ENCODE measurements at places on chromosomes 3 and 15. TPM values are rescaled to one million over a fixed set of nuclear protein-coding genes. Genes with fewer than 3 reads are reported as not detected.
A peak's percentile ranks its signal among the peaks of the same experiment; 100 is the strongest.

PROK2 gene
- total RNA-seq: not detected

FBXW12 gene
- total RNA-seq: not detected

CCDC32 gene
- total RNA-seq: 19.9 TPM

AGBL1 gene
- total RNA-seq: not detected

MIX23 gene
- 96.9 TPM for total RNA-seq

LINGO1 gene
- total RNA-seq: not detected

GOLGA6D gene
- not detected for total RNA-seq

RGMA gene
- total RNA-seq: 2.5 TPM

SENP2 gene
- total RNA-seq: 44.3 TPM

- no peak overlapping the region for H3K4me3 ChIP-seq
- DNase-seq: no peak
- no peak overlapping the region for H3K27ac ChIP-seq
- H3K27me3 ChIP-seq: no peaks in the 10 kb centered on the region
- H3K4me1 ChIP-seq: peaks cover 6% of the 10 kb centered on the region
These were observed 12.7 kb upstream of the TSPAN3 start for GRCh38 chr15:77083381-77084160.

DNA sequence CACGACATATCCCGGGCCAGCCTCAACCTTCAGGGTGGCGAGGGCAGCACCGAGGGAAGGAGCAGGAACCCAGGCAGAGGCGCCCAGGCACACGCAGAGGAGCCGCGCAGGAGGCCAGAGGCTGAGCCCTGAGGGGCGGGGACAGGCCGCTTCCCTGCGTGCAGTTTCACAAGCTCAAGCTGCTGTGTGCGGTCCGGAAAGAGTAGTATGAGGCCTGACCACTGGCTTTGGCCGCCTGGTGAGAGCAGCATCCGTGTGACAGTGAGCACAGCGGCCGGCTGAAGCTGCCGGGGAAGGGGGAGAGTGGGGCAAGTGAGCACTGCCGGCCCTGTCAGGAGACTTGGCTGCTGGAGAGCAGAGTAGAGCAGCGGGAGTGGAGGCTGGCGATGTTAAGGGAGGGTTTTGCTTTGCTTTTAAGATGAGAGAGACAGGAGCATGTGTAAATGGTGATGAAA is 8.7 kb downstream of the ZDHHC19 start:
- no peak overlapping the region for H3K27ac ChIP-seq
- no peak for DNase-seq
- H3K36me3 ChIP-seq: no peaks in the 10 kb centered on the region
- no peak overlapping the region for H3K4me3 ChIP-seq
- H3K4me1 ChIP-seq: no peaks in the 10 kb centered on the region

GRCh38 chr3:143121241-143122088 is 1.9 kb downstream of the CHST2 start:
- DNase-seq: peak; percentile 44
- no peak overlapping the region for H3K27ac ChIP-seq
- H3K36me3 ChIP-seq: no peaks in the 10 kb centered on the region
- H3K4me1 ChIP-seq: peaks cover 11% of the 10 kb centered on the region
- no peaks in the 10 kb centered on the region for H3K27me3 ChIP-seq

DNA sequence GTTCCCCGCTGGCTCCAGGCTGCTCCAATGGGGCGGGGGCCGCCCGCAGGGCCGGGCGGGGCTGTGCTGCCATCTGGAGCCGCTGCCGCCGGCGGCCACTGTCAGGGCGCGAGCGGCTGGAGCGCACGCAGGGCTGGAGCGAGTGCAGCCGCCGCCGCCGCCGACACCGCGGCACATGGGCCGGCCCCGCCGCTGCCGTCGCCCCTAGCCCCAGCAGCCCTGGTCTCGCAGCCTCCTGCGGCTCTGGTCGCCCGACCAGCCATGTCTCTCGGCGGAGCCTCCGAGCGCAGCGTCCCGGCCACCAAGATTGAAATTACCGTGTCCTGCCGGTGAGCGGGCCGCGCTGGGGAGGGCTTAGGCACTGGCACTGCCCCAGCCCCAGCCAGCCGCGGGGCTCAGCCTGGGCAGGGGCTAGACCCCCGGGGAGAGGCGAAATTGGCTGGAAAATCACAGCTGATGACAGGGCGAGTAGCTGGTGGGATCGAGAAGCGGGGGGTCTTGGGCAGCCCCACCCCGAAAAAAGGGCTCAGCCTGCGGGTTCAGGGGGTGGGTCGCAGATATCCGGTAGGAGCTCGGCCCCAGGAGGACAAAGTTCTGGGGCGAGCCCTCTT is at the start of gene CPNE9:
Gene CPNE9, plus strand, starts transcription at position 98 of the 611 bp plus-strand sequence. Its CDS starts 164 bp downstream, at position 262.
- peaks cover 13% of the 10 kb centered on the region for H3K27me3 ChIP-seq
- H3K27ac ChIP-seq: no peak within 1 kb of the TSS
- no peak for DNase-seq
- no peaks in the 10 kb centered on the region for H3K36me3 ChIP-seq

DNA sequence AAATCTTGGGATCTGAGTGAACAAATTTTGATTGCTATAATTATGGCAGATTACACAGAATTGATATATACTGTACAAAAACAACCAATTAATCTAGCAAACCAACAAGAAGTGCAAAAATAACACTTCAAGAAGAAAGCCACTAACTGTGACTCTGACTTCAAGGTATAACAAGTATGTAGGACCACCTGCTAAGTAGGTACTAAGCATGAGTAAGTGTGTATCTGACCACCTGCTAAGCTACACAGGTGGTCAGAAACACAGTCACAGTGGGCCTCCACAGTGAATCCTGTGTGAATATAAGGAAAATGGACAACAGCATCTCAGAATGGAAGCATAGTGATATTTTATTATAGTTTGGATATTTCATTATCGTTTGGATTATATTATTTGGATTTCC is 14.8 kb upstream of the PLSCR4 start:
- no peaks in the 10 kb centered on the region for H3K36me3 ChIP-seq
- H3K27ac ChIP-seq: no peak overlapping the region
- DNase-seq: no peak
- no peaks in the 10 kb centered on the region for H3K27me3 ChIP-seq

- no peaks in the 10 kb centered on the region for H3K4me1 ChIP-seq
- peaks cover 3% of the 10 kb centered on the region for H3K27me3 ChIP-seq
- no peak overlapping the region for H3K4me3 ChIP-seq
- DNase-seq: no peak
These were observed 244.2 kb downstream of the LSAMP start for GRCh38 chr3:116200956-116201690.

- H3K36me3 ChIP-seq: no peaks in the 10 kb centered on the region
- H3K4me1 ChIP-seq: peaks cover 31% of the 10 kb centered on the region
- H3K27ac ChIP-seq: peak overlapping the region; percentile 37
- H3K27me3 ChIP-seq: no peaks in the 10 kb centered on the region
These were observed 225.6 kb upstream of the TLE3 start for GRCh38 chr15:70323111-70323851.

DNA sequence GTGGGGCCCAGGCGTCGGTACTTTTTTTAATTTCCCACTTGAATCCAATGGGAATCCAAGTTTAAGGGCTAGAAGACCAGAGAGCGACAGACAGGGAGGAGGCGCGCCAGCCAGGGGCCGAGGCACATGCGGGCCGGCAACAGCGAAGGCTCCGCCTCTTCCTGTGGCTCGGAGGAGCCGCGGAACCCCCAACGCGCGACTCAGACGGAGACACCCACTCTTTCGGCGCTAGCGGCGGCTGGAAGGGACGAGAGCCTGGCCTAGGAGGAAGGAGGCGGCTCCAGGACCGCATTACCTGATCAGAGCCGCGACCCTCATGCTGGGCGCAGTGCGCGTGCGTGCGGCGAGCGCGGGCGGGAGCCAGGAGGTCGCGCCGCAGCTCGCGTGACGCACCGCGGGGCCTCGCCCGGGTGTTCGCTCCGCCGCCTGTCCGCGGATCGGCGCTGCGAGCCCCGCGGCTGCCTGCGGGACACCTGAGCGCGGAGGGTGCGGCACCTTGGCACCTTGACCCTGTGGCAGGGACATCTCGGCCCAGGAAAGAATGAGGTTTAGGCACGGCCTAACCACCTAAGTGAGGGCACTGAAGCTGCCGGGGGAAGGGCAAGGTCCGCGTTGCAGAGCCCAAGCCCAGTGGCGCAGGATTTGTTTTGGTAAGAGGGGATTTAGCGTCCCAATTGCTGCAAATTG is at the start of gene DPH6:
Gene DPH6, minus strand, starts transcription at position 342 of the 687 bp plus-strand sequence. Its CDS starts 24 bp downstream, at position 318.
- peak within 1 kb of the TSS; percentile 89 for H3K27ac ChIP-seq
- H3K4me1 ChIP-seq: peaks cover 19% of the 10 kb centered on the region
- DNase-seq: peak; percentile 76
- H3K36me3 ChIP-seq: no peaks in the 10 kb centered on the region

DNA sequence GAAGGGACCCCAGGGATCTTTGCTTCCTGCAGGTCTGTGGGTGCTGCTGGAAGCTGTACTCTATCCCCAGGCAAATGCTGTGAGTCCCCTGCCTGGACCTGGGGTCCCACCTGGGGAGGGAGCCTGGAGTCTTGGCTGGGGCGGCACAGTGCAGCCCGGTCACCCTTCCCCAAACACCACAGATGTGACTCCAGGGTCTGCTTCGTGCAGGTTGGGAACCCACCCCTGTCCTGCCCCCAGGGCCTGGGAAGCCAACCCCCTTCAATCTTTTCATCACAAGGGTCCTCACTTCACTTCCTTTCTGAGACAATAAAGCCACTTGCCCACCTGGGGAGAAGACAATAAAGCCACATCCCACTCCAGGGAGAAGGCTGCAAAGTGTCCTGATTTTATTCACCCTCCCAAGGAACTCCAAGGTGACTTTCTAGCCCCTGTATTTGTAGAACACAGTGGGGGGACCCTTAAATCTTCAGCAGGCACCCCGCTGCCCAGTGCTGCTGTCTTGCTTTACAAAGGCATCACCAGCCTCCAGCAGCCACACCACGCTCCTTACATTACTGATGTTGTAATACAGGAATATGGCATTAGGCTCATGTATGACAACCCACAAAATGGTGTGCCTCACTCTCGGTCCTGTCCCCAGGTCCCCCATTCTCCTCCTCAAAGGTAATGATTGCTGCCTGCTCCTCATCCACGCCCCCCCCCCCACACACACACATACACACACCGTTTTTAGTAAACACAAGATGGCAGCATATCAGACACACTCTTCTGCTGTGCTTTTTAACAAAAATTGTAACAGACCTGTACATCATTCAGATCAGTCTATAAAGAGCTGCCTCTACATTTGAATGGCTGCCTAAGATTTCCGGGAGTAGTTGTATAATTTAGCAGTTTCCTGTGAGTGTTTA is 9.9 kb downstream of the C3orf22 start:
- DNase-seq: no peak
- H3K4me1 ChIP-seq: no peaks in the 10 kb centered on the region
- H3K4me3 ChIP-seq: no peak overlapping the region
- no peaks in the 10 kb centered on the region for H3K36me3 ChIP-seq

DNA sequence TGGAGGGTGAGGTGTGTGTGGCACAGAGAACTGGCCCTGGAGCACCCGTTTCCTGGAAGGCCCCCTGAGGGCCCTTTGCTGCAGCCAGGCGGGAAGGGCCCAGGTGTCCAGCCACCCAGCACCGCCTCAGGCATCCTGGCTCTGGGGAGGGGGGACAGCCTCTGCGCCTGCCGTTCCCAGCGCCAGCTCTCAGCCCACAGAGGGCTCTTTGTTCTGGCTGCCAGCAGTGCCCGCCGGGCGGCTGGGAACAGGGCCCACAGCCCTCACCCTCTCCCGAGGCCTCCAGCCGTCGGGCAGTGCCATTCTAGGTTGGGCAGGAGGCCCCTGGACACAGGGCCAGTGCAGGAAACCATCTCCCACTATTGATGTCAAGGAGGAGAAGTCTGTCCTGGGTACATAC is 8.3 kb downstream of the SLC38A3 start:
- H3K4me1 ChIP-seq: no peaks in the 10 kb centered on the region
- H3K36me3 ChIP-seq: no peaks in the 10 kb centered on the region
- no peak overlapping the region for H3K4me3 ChIP-seq

GRCh38 chr3:23888617-23889228 is 28.1 kb downstream of the NKIRAS1 start:
- peaks cover 45% of the 10 kb centered on the region for H3K36me3 ChIP-seq
- H3K4me1 ChIP-seq: peaks cover 8% of the 10 kb centered on the region
- no peaks in the 10 kb centered on the region for H3K27me3 ChIP-seq
- no peak overlapping the region for H3K4me3 ChIP-seq
- peak; percentile 72 for DNase-seq

GRCh38 chr3:87673132-87673531 is 385.7 kb downstream of the CGGBP1 start:
- H3K27me3 ChIP-seq: no peaks in the 10 kb centered on the region
- no peak overlapping the region for H3K27ac ChIP-seq
- H3K36me3 ChIP-seq: no peaks in the 10 kb centered on the region
- no peak for DNase-seq
- no peaks in the 10 kb centered on the region for H3K4me1 ChIP-seq

GRCh38 chr15:27059610-27060202 is 88.7 kb downstream of the GABRG3 start:
- no peak overlapping the region for H3K27ac ChIP-seq
- peak; percentile 44 for DNase-seq
- H3K4me3 ChIP-seq: no peak overlapping the region
- no peaks in the 10 kb centered on the region for H3K4me1 ChIP-seq

GRCh38 chr3:150348500-150348899 is 59.6 kb upstream of the TSC22D2 start:
- H3K36me3 ChIP-seq: no peaks in the 10 kb centered on the region
- no peaks in the 10 kb centered on the region for H3K27me3 ChIP-seq
- DNase-seq: peak; percentile 96
- peak overlapping the region; percentile 83 for H3K27ac ChIP-seq

GRCh38 chr3:182902236-182902635 is 78.1 kb downstream of the DCUN1D1 start:
- H3K27ac ChIP-seq: no peak overlapping the region
- H3K4me3 ChIP-seq: no peak overlapping the region
- H3K4me1 ChIP-seq: no peaks in the 10 kb centered on the region
- no peak for DNase-seq
- peaks cover 2% of the 10 kb centered on the region for H3K36me3 ChIP-seq
- no peaks in the 10 kb centered on the region for H3K27me3 ChIP-seq

- DNase-seq: no peak
- no peak overlapping the region for H3K4me3 ChIP-seq
- H3K27ac ChIP-seq: no peak overlapping the region
- H3K4me1 ChIP-seq: no peaks in the 10 kb centered on the region
- no peaks in the 10 kb centered on the region for H3K27me3 ChIP-seq
These were observed 34.5 kb downstream of the MAGI1 start for GRCh38 chr3:66004244-66004643.

GRCh38 chr15:49185473-49185872 is 15.4 kb downstream of the GALK2 start:
- H3K36me3 ChIP-seq: no peaks in the 10 kb centered on the region
- H3K4me1 ChIP-seq: peaks cover 4% of the 10 kb centered on the region
- DNase-seq: no peak
- no peak overlapping the region for H3K27ac ChIP-seq
- H3K4me3 ChIP-seq: no peak overlapping the region

- H3K27me3 ChIP-seq: no peaks in the 10 kb centered on the region
- peaks cover 6% of the 10 kb centered on the region for H3K36me3 ChIP-seq
These were observed 24.5 kb downstream of the NIPA1 start for GRCh38 chr15:22810853-22811338.

GRCh38 chr15:33160581-33161165 is 33.8 kb downstream of the FMN1 start:
- H3K36me3 ChIP-seq: no peaks in the 10 kb centered on the region
- no peak overlapping the region for H3K4me3 ChIP-seq
- H3K27me3 ChIP-seq: peaks cover 10% of the 10 kb centered on the region
- no peaks in the 10 kb centered on the region for H3K4me1 ChIP-seq
- H3K27ac ChIP-seq: no peak overlapping the region

DNA sequence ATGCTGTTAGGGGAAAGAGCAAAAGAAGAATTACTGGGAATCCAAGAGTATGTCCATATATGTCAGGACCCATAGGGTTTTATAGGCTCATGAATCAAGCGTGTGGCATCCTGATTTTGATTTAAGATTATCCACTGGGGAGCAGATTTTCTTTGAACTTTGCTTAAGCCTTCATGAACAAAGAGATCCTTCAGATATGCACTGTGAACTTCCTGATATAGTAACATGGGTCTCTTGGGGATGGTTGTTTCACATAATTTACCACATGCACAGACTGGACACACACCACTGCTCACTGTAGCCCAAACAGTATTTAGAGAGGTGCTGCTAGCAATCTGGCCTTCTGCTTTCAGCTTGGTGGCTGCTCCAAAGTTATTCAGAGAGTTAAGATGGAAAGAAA is 200.9 kb upstream of the ZPLD1 start:
- H3K4me1 ChIP-seq: peaks cover 44% of the 10 kb centered on the region
- H3K4me3 ChIP-seq: no peak overlapping the region
- peak overlapping the region; percentile 30 for H3K27ac ChIP-seq
- H3K36me3 ChIP-seq: no peaks in the 10 kb centered on the region
